CD4-positive, alpha-beta T cell treated with Interferon alpha-2 for 1 hour (primary cell): ENCODE measurements at places on chromosomes 16 and 17.

DNA sequence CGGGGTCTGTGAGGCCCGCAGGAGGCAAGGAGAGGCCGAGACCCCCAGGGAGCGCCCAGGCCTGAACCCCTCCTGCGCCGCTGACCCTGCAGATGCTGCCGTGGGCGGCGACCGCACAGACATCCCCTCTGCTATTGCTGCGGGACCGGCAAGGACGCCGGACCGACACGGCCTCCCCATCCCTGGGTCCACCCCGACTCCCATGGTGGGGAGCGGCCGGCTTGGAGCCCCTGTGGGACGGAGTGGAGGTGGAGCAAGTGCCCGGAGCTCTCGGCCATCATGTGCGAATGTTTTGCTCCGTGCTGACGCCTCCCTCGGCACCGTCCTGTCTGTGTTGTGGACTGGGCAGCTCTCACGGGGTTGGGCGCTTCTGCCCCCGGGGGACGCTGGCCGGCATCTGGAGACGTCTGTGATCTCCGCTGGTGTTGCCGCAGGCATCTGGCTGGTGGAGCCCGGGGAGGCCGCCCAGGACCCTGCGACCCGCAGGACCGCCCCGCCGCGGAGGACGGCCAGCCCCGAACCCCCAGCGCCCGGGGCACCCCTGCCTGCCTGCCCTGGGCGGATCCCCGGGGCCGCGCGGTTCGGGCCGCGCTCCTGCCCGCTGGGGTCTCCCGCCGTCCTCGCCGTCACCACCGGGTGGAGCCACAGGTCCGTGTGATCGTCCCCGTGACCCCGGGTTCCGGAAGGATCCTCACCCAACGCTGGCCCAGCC is 12.8 kb upstream of the GNG13 start:
- DNase-seq = peak; percentile 50

DNA sequence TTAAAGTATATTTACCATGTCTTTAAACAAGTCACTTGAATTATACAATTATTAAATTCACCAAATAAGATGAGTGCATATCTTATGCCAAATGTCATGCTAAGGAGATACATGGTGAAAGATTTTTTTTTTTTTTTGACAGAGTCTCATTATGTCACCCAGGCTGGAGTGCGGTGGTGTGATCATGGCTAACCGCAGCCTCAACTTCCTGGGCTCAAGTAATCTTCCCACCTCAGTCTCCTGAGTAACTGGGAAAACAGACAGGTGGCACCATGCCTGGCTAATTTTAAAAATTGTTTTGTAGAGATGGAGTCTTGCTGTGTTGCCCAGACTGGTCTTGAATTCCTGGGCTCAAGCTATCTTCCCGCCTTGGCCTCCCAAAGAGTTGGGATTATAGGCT is 149.0 kb upstream of the GOT2 start:
- no peak for DNase-seq

- no peak for DNase-seq
Observed at GRCh38 chr17:9432134-9432885, 143.3 kb downstream of the STX8 start.

- DNase-seq = no peak
Observed at GRCh38 chr16:53755026-53755910, 51.3 kb downstream of the FTO start.

- no peak for DNase-seq
Observed at GRCh38 chr17:34368946-34369500, 6.0 kb upstream of the CCL1 start.

GRCh38 chr17:67441052-67441895 is 64.2 kb downstream of the PITPNC1 start:
- peak; percentile 83 for DNase-seq

DNA sequence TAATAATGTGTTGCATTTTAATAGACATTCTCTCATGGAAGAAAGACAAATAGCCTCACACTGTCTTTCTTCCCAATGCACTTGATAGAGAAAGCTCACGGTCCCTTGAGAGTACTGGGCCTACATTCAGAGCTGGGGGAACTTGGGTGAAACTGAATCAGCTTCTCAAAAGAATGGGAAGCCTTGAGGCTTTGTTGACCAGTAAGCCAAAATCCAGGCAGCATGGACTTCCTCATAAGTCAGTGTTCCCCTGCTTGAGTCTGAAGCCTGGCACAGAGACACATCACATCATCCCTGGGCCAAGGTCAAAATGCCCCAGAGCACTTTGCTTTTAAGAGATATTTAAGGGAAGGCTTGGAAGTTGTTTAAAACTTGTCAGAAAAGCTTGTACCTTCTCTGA is 302.2 kb upstream of the SALL1 start:
- DNase-seq = no peak

- no peak for DNase-seq
Observed at GRCh38 chr17:20706751-20707373, 127.3 kb downstream of the CDRT15L2 start.

- DNase-seq = no peak
Observed at GRCh38 chr16:9655051-9655450, 527.2 kb downstream of the GRIN2A start.
